ENCODE measurements at places on chromosomes 3 and 15. TPM values are rescaled to one million over a fixed set of nuclear protein-coding genes. Genes with fewer than 3 reads are reported as not detected.

Gene RAB7A
- 72.8 TPM for total RNA-seq

Gene TMED3
- 61.7 TPM for total RNA-seq

Gene TMEM87A
- 95.1 TPM for total RNA-seq

DNA sequence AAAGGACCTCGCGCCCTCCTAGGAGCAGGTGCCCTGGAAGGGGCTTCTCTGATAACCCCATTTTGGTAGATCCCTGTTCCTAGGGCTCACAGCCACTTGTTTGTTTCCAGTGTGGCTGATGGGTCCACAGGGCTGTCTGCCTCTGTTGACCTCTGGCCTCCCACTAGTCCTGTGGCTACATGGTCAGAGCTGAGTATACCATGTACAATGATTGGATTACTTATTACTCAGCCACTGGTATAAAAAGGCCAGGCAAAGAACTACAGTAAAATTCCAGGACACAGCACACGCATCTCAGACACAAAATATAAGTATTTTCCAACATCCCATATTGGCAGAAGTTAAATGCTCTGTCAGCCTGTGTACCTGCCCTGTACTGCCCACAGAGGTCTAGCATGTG lies 277.3 kb downstream of the GABRG3 start:
- H3K4me3 ChIP-seq: no peak overlapping the region
- DNase-seq: no peak
- no peak overlapping the region for H3K27ac ChIP-seq

DNA sequence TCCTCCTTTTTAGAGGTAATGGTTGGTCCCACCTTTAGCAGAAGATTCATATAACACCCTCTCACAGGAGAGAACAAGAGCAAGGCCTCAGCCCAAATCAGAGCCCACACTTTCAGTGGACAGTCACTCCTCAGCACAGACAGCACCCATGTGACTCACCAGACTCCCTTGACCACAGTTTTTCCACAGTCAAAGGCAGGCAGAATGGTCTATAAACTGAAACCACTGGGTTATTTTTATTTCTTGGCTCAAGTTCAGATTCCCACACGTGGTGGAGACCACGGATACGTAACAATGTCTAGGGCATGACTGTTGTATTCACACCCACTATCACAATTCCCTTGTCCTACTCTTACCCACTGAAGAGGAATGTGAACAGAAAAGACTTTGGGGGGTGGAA lies 237.8 kb upstream of the UBE2E1 start:
- H3K4me3 ChIP-seq: no peak overlapping the region
- no peaks in the 10 kb centered on the region for H3K4me1 ChIP-seq
- H3K27ac ChIP-seq: no peak overlapping the region
- DNase-seq: no peak

DNA sequence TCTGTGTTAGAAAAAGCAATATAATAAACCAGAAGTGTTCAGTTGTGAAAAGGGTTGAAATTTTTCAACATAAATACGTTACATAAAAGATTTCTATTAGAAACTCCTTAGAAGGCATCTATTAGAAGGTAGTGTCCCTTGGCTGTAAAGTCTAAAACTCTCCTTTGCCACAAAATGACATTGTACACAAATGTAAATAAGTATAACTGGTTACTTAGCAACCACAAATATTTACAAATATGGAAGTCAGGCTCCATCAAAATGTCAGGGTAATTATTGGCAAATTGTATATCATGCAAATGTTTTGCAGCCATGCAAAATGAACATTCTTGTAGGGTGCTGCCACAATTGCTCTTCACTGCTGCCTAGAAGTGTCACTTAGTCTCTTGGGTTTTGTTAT lies 419.1 kb upstream of the CDIN1 start:
- H3K36me3 ChIP-seq: no peaks in the 10 kb centered on the region
- H3K27ac ChIP-seq: no peak overlapping the region
- no peaks in the 10 kb centered on the region for H3K27me3 ChIP-seq

GRCh38 chr3:170054204-170054603 lies 16.4 kb downstream of the GPR160 start:
- H3K36me3 ChIP-seq: no peaks in the 10 kb centered on the region
- H3K4me3 ChIP-seq: no peak overlapping the region
- no peaks in the 10 kb centered on the region for H3K27me3 ChIP-seq
- DNase-seq: no peak
- H3K27ac ChIP-seq: no peak overlapping the region
- no peaks in the 10 kb centered on the region for H3K4me1 ChIP-seq
